T-helper 17 cell (primary cell): ENCODE measurements at places on chromosomes 11 and 22.

GRCh38 chr22:20218987-20219386 is 49.1 kb downstream of the RTN4R start:
- no peak overlapping the region for H3K4me3 ChIP-seq
- no peaks in the 10 kb centered on the region for H3K36me3 ChIP-seq
- no peak for DNase-seq
- H3K27ac ChIP-seq: no peak overlapping the region
- no peaks in the 10 kb centered on the region for H3K4me1 ChIP-seq

GRCh38 chr11:73258104-73259035 is 13.8 kb upstream of the P2RY6 start:
- DNase-seq: no peak
- peaks cover 21% of the 10 kb centered on the region for H3K27me3 ChIP-seq
- no peak overlapping the region for H3K27ac ChIP-seq
- no peaks in the 10 kb centered on the region for H3K36me3 ChIP-seq
- no peak overlapping the region for H3K4me3 ChIP-seq

DNA sequence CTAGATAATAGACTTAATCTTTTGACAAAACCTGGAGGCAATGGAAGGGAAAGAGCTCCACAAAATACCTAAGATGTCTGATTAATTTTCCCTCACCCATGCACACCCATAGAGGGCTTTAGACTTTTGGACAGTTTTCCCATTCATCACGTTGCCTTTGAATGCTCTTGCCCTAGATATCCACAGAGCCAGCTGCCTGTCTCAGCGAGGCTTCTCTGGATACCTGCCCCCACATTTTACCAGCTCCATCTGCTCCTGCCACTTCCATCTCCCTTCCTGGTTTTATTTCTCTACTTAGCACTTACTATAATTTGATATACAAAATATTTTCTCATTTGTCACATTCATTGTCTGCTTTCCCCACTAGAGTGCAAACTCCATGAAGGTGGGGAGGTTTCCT is 136.8 kb downstream of the FDX1 start:
- H3K27ac ChIP-seq: no peak overlapping the region
- H3K36me3 ChIP-seq: no peaks in the 10 kb centered on the region
- no peak overlapping the region for H3K4me3 ChIP-seq
- no peaks in the 10 kb centered on the region for H3K4me1 ChIP-seq
- no peaks in the 10 kb centered on the region for H3K27me3 ChIP-seq

DNA sequence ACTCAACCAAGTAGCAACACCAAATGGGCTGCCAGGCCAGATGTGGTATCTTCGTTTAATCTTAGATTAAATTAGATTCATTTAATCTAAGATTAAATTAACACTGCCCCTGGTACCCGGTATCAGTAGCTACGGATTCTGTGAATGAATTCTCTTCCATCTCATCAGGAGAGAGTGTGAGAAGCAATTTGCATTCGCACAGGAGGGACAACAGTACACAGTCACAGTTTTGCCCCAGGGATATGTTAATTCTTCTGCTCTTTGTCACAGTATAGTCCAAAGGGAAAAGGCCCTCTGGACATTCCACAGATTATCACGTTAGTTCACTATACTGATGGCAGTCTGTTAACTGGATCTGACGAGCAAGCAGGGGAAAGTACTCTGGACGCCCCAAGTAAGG is 22.9 kb downstream of the ASCL2 start:
- H3K27me3 ChIP-seq: peaks cover 29% of the 10 kb centered on the region
- no peak overlapping the region for H3K27ac ChIP-seq
- no peak for DNase-seq
- no peaks in the 10 kb centered on the region for H3K4me1 ChIP-seq
- H3K4me3 ChIP-seq: no peak overlapping the region
- no peaks in the 10 kb centered on the region for H3K36me3 ChIP-seq

DNA sequence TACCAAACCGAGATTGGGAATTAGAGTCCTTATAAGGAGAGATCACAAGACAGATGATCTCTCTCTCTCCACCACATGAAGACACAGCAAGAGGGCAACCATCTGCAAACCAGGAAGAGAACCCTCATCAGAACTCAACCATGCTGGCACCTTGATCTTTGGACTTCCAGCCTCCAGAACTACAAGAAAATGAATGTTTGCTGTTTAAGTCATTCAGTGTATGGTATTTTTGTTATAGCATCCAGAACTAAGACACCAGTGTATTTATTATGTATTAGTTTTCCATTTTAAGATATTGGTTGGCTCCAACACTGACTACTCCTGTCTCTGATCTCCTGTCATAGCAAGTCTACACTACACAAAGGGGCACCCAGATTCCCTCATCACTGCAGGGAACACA is 86.9 kb downstream of the CCDC34 start:
- H3K27me3 ChIP-seq: peaks cover 29% of the 10 kb centered on the region
- DNase-seq: no peak
- no peak overlapping the region for H3K4me3 ChIP-seq

GRCh38 chr11:12245091-12245490 is 132.3 kb upstream of the PARVA start:
- H3K27me3 ChIP-seq: no peaks in the 10 kb centered on the region
- H3K27ac ChIP-seq: no peak overlapping the region
- no peak for DNase-seq
- H3K4me1 ChIP-seq: peaks cover 18% of the 10 kb centered on the region

GRCh38 chr22:39276440-39277141 is 31.8 kb upstream of the PDGFB start:
- no peaks in the 10 kb centered on the region for H3K36me3 ChIP-seq
- H3K27ac ChIP-seq: no peak overlapping the region
- H3K4me3 ChIP-seq: no peak overlapping the region
- DNase-seq: no peak
- H3K4me1 ChIP-seq: no peaks in the 10 kb centered on the region
- peaks cover 5% of the 10 kb centered on the region for H3K27me3 ChIP-seq

- DNase-seq: no peak
- H3K4me3 ChIP-seq: peak overlapping the region; percentile 77
- peaks cover 1% of the 10 kb centered on the region for H3K36me3 ChIP-seq
- peak overlapping the region; percentile 98 for H3K27ac ChIP-seq
- no peaks in the 10 kb centered on the region for H3K27me3 ChIP-seq
Measured at GRCh38 chr11:128629516-128630106, 42.3 kb upstream of the ETS1 start.

DNA sequence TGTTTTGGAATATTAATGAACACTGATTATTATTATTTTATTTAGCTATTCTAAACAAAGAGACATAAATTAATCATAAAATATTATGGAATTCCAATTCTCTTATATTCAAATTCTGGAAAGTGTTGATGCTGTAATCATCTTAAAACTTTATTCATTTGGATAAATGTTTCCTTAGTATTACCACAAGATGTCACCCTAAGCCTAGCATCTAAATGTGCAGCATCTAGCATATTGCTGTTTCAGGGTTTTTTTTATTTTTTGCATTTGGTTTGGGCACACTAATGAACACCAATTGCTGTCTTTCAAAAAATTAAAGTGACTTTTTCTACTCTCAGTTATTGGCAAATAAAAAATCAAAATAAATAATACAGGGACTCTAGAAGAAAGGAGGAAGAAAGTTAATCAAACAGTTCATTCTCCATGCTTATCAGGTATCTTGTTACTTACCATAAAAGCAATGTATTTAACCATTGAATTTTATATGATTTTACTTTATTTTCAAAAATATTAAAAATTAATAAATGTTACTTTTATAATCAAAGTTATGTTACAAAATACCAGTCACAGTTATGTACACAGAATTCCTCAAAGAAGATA is 31.8 kb downstream of the DLG2 start:
- H3K27me3 ChIP-seq: peaks cover 19% of the 10 kb centered on the region
- no peak for DNase-seq
- H3K27ac ChIP-seq: no peak overlapping the region
- H3K4me3 ChIP-seq: no peak overlapping the region
- H3K36me3 ChIP-seq: peaks cover 4% of the 10 kb centered on the region
- H3K4me1 ChIP-seq: peaks cover 8% of the 10 kb centered on the region

- peaks cover 5% of the 10 kb centered on the region for H3K36me3 ChIP-seq
- H3K4me1 ChIP-seq: peaks cover 13% of the 10 kb centered on the region
- no peak overlapping the region for H3K4me3 ChIP-seq
- peak overlapping the region; percentile 16 for H3K27ac ChIP-seq
Measured at GRCh38 chr11:64262271-64263002, 11.1 kb downstream of the PLCB3 start.

DNA sequence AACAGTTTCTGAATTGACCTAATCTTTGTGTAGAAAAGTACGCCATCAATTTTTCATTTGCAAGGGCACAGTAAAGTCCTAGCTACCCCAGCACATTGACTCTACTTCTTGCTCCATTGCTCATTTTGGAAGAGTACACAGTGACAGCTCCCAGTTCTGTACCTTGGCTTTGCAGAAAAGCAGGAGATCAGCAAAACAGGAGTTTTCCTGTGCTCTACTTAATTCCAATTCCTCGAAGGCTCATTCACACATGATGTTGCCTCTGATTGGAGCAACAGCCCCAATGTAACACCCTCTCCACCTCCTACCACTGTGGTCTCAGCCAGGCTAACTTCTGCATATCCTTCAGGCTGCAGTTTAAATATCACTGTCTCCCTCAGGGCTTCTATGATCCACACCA is 118.7 kb downstream of the PAX6 start:
- H3K27ac ChIP-seq: no peak overlapping the region
- no peak overlapping the region for H3K4me3 ChIP-seq
- no peaks in the 10 kb centered on the region for H3K27me3 ChIP-seq
- peaks cover 2% of the 10 kb centered on the region for H3K4me1 ChIP-seq
- DNase-seq: no peak

DNA sequence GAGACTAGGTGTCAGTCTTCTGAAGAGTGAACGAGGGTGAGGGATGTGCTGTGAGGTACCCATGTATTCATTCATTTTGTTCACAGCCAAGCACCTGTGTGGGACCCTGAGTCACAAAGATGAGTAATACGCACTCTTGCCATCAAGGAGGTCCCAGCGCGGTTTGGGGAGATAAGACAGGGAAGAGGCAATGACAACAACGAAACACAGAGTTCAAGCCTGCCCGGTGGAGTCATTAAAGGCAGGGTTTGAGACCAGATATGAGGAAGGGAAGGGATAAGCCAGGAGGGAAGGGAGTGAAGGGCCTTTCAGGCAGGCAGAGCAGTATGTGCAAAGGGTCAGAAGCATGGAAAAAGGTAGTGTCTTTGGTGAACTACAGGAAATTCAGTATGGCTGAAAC is 4.6 kb downstream of the DCHS1 start:
- H3K27me3 ChIP-seq: no peaks in the 10 kb centered on the region
- no peak overlapping the region for H3K4me3 ChIP-seq
- DNase-seq: no peak
- peaks cover 1% of the 10 kb centered on the region for H3K36me3 ChIP-seq
- peaks cover 2% of the 10 kb centered on the region for H3K4me1 ChIP-seq

DNA sequence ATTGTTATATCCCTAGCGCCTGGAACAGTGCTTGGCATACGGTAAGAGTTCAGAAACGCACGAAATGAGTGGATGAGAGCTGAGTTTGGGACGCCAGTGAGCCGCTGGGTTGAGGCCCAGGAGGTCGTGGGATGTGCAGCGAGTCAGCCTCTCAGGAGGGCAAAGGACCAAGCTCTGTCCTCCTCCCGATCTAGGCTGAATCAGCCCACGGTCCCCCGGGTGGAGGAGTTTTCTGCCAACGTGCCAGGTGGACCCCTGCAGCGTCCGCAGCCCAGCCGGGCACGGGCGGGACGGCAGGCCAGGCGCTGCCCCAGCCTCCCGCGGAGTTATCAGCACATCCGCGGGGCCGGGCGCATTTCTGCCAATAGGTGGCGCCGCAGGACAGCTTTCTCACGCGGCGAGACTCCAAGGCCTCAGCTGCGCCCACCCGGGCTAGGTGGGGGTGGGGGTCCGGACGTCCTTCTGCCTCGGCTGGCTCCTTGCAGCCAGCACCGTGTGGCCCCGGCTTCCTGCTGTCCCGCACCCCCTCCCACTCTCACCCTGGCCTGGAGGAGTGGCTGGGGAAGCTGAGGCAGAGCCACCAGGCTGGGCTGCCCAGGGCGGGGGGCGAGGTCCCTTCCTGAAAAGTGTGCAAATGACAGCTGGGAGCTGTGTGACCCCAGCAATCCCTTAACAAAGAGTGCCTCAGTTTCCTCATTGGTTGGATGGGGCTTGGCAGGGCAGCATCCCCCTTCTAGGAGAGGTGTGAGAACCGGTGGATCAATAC is 2.2 kb upstream of the RPS19BP1 start:
- no peak overlapping the region for H3K4me3 ChIP-seq
- peak; percentile 71 for DNase-seq
- peaks cover 2% of the 10 kb centered on the region for H3K36me3 ChIP-seq

DNA sequence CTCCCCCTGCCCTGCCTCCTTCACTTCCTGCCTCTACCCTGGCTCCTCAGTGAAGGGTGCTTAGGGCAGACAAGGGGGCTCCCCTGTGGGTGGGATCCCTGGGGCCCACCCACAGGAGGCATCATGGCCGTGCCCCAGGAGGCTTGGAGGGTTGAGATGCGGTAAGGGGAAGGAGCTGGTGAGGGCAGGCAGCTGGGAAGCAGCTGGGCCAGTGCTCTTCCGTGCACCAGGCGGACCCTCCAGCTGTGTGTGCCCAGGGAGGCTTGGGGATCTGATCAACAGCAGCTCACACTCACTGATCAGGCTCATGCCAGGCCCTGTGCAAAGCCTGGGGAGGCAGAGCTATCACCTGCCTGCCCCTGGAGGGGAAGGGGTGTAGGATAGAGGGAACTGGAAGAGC is 59.3 kb upstream of the TTLL12 start:
- H3K4me1 ChIP-seq: peaks cover 3% of the 10 kb centered on the region
- H3K36me3 ChIP-seq: no peaks in the 10 kb centered on the region
- no peak overlapping the region for H3K27ac ChIP-seq
- H3K27me3 ChIP-seq: peaks cover 6% of the 10 kb centered on the region

DNA sequence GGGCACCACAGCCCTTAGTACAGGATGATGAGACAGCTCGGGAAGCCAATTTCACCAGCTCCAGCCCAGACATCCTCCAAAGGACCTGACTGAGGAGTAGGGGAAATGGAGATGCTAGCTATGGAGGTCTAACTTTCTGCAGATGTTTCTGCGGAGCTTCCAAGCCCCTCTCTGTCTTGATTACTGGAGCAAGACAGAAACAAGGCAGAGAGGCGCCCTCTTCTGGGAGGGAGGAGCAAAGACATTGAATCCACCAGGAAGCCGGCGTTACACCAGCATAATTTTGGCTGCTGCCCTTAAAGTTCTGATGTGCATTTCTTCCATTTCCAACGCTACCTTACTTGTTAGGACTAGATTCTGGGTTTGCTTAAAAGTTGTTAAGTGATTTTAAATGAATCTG is 107.3 kb upstream of the HSD17B12 start:
- H3K36me3 ChIP-seq: peaks cover 7% of the 10 kb centered on the region
- peaks cover 6% of the 10 kb centered on the region for H3K4me1 ChIP-seq
- no peak overlapping the region for H3K4me3 ChIP-seq
- H3K27ac ChIP-seq: no peak overlapping the region

DNA sequence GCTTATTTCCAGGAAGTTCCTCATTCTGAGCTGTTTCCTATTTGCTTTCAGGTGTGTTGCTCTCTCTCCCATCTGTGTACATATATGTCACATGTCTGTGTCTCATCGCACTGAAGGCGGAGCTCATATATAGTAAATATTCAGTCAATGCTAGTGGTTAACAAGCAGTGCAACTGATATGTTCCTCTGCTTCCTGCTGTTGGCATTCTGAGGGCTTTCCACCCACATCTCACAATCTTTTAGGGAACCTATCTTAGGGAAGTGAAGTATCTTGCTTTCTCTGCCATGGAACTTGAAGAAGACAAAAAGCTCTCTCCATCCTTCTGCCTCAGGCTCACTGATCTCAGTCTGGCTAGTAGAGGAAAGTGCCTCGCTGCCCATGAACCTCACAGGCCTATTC is 139.8 kb downstream of the TTC17 start:
- no peaks in the 10 kb centered on the region for H3K4me1 ChIP-seq
- no peak overlapping the region for H3K4me3 ChIP-seq
- no peaks in the 10 kb centered on the region for H3K36me3 ChIP-seq
- H3K27ac ChIP-seq: no peak overlapping the region
- DNase-seq: no peak

GRCh38 chr11:12430351-12430750 is 53.0 kb downstream of the PARVA start:
- DNase-seq: no peak
- H3K4me1 ChIP-seq: no peaks in the 10 kb centered on the region
- no peak overlapping the region for H3K27ac ChIP-seq
- peaks cover 4% of the 10 kb centered on the region for H3K36me3 ChIP-seq
